Left cardiac atrium (tissue), 4 donors: ENCODE measurements at places on chromosomes 6 and 20. TPM values are rescaled to one million over a fixed set of nuclear protein-coding genes. Genes with fewer than 3 reads are reported as not detected.

GRCh38 chr20:62719250-62719935, 10.8 kb downstream of the NTSR1 start:
- no peak for DNase-seq

The ZNF322 gene
- total RNA-seq: 16.6 TPM

- DNase-seq: no peak
Observed at GRCh38 chr6:165732696-165733488, 69.9 kb upstream of the PDE10A start.

DNA sequence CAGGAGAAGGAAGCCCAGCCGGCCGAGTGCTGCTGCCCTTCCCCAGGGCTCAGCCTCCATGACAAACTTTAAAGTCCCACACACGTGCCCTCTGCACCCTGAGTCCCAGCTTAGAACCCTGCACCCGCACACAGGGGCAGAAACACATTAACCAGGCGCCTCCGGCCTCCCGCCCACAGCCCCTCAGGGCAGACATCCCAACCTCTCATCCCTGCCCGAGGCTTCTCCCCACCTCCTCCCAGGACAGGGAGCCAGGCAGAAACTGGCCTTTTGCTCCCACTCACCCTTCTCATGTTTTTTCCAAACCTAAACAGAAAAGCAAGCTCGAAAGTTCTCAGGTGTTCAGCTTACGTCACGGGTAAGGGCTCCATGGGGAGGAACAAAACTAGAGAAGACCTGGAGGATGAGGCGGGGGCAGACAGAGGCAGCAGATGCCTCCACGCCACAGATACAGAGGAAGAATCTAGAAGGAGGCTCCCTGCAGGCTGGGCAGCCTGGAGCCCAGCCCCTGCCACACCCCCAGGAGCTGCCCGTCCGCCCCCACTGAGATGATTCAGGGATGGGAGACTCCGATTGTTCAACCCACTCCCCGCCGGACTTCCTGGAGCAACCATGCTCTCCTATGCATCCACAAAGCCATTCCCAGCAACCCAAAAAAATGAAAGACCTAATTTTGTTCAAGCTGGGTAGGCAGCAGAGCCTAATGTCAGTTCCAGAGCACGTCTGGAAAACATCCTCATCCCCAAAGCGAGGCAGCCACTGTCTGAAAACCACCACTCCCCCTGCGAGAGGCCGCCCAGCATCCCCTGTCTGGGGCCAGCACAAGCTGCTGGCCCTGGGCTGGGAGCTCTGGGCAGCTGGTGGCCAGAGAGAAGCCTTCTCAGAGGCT, 8.8 kb downstream of the KCNQ2 start:
- DNase-seq: no peak

DNA sequence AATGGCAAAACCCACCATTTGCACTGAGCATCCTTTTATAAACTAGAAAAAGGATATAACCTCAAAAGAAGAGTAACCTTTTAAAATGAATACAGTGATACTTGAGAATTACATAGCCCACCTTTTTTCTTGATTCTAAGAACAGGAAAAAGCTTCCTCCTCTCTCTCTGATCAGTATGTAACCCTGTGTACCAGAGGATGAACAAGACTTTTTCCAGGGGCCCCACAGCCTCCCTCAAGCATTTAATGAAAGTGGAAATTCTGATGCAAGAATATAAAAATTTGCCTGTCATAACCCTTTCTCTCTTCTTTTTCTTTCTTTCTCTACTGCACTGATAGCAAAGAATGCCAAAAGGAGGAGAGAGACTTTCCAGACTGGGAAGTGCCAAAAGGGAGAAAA, 64.2 kb upstream of the BTN3A2 start:
- no peak for DNase-seq

The BHLHE23 gene
- total RNA-seq: not detected

GRCh38 chr6:15431762-15432483, 186.1 kb downstream of the JARID2 start:
- DNase-seq: no peak

GRCh38 chr6:133567636-133568035, 321.3 kb upstream of the TCF21 start:
- DNase-seq: no peak

DNA sequence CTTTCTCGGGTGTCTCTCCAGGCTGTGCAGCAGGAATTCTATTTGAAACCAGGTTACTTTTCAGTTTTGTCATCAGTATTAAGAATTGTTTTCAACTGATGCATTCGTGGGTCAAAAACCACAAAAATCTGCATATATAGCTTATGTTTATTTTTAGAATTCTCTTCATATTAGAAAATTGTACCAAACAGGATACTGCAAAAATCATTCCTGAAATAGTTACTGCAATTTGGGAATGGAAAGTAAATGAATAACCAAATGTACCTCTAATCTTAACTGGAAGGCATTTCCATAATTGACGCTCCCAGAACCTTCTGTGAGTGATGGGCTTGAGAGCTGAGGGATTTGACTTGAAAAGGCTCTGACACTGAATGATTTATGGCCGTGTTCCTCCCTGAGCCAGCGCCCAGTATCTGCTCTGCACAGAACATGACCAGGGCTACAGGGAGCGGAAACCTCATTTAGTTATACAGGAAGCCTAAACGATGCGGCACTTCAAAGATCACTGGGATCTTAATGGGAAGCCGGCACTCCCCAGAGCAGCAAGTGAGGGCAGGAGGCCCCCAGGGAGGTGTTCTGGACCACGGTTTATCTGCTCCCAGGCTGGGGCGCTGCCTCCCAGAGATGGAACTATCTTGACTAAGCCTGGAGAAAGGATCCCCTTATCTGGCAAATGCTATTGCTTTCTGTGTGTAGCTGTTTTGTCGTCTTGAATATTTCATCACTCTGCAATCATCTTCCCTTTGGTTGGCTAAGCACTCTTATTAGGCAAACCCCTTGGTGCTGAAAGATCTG, 446.0 kb downstream of the QKI start:
- DNase-seq: no peak

The RIOK1 gene
- 16.4 TPM for total RNA-seq

The PTK6 gene
- total RNA-seq: 0.29 TPM

The MAFB gene
- 32.5 TPM for total RNA-seq

GRCh38 chr6:21305893-21306332, 287.6 kb upstream of the SOX4 start:
- no peak for DNase-seq
